Activated CD8-positive, alpha-beta T cell treated with anti-CD3 and anti-CD28 coated beads for 36 hours (primary cell): ENCODE measurements at places on chromosomes 6 and 20. TPM values are rescaled to one million over a fixed set of nuclear protein-coding genes. Genes with fewer than 3 reads are reported as not detected.

GRCh38 chr20:63163596-63164483 is 52.1 kb downstream of the YTHDF1 start:
- no peak for DNase-seq

- no peak for DNase-seq
Measured at GRCh38 chr6:125742464-125743120, 6.8 kb upstream of the HEY2 start.

- no peak for DNase-seq
Measured at GRCh38 chr6:22906091-22906549, 336.8 kb downstream of the HDGFL1 start.

- no peak for DNase-seq
Measured at GRCh38 chr20:55166063-55166462, 690.7 kb downstream of the DOK5 start.

DNA sequence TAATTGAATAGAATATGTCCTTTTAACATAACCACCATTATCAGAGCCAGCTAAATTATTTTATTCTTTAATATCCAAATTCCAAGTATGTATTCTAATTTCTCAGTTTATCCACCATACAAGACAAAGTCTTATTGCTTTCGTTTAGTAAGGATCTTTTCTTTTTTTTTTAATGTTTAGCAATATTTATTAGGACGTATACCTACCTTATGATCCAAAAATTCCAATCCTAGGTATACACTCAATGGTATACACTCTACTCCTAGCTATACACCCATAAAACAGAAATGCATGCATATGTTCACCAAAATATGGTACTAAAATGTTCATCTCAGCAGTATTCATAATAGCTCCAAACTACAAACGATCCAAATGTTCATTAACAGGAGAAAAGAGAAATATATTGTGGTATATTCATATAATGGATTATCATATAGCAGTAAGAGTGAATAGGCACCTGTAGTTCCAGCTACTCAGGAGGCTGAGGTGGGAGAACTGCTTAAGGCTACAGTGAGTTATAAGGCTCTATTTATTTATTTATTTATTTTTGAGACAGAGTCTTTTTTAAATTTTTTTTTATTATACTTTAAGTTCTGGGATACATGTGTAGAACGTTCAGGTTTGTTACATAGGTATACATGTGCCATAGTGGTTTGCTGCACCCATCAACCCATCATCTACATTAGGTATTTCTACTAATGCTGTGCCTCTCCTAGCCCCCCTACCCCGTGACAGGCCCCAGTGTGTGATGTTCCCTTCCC is 17.3 kb downstream of the TNFAIP3 start:
- DNase-seq = no peak

DNA sequence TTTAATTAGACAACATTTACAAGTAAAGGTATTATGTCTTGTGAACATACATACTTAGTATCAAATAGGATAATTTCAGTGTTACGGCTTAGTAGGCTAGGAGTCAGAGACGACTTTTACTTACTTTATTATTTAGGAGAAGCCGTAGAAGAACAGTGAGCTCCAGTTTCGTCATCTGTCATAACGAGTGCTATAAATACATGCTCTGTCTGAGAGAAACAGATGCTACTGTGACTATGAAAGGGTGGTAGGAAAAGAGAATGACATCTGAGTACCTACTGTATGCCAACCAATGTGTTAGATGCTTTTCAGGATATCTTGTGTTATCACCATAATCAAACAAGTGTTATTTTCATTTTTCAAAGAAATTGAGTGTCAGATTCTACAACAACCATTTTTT is 119.0 kb downstream of the EYA4 start:
- DNase-seq = no peak

- DNase-seq = no peak
Measured at GRCh38 chr6:127103482-127103881, 15.0 kb upstream of the RSPO3 start.

- DNase-seq = no peak
Measured at GRCh38 chr6:39840781-39841180, 48.6 kb downstream of the DAAM2 start.

DNA sequence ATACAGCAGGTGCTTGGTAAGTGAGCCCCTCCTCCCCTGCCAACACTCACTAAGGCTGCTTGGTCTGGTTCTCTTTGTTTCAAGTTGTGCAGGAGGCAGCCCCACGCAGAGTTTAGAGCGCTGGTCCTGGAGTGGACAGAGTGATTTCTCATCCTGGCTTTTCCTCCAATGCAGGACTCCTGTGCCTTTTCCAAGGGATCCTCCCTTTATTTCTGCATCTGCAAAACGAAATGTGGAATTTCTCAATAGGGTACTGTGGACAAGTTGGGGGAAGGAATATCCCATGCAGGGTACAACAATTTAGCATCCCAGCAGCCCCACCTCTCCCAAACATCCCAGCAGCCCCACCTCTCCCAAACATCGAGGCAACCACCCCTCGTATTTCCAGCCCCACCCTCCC is 30.6 kb upstream of the CCDC167 start:
- DNase-seq = no peak

GRCh38 chr20:39736434-39737327 is 774.5 kb downstream of the DHX35 start:
- no peak for DNase-seq

DNA sequence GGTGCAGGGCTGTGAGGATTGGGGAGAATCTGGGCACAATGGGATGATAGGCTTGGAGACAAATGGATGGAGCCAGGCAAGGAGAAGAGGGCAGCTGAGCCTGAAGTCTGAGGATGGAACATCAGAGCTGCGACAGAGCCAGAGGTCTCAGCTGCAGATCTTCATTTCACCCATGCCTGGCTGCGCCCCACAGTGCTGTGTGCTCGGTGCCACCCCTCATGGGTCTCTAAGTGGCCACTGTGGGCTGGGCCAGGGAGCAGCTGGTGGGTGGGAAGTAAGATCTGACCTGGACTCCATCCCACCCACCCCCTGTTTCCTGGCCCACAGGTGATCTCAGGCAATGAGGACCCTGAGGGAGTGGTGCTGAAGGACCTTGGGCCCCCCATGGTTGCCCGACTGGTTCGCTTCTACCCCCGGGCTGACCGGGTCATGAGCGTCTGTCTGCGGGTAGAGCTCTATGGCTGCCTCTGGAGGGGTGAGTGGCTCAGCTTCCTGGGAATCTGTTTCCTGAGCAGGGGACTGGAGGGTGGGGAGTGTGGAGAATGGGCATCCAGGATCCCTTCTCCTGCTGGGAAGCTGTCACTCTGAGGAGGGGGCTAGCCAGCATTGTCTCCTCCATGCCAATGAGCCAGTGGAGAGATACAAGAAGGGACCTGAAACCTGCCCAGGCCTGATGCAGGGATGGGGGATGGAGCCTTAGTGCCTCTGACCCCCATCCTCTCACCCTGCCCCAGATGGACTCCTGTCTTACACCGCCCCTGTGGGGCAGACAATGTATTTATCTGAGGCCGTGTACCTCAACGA is 6.5 kb downstream of the DDR1 start:
- DNase-seq = no peak

Gene KHDC1L
- total RNA-seq = not detected

Gene DEF6
- total RNA-seq = 99.1 TPM

Gene SYNCRIP
- total RNA-seq = 167 TPM

Gene OOEP
- not detected for total RNA-seq

Gene PPP1R16B
- total RNA-seq = 81.4 TPM

Gene ADGRF5
- total RNA-seq = not detected

Gene CST4
- not detected for total RNA-seq

Gene CENPQ
- 17.5 TPM for total RNA-seq
